Purkinje cell (primary cell): ENCODE measurements at places on chromosomes 3 and 15. TPM values are rescaled to one million over a fixed set of nuclear protein-coding genes. Genes with fewer than 3 reads are reported as not detected.

MRPL46 gene
- polyA plus RNA-seq = 36.4 and 42.7 TPM in 2 replicates

TRIM71 gene
- polyA plus RNA-seq = 0.27 TPM in 1 of 2 replicates, not detected in the other

RAB6B gene
- 4.5 and 25.3 TPM in 2 replicates for polyA plus RNA-seq

RARB gene
- polyA plus RNA-seq = 0.74 and 3.0 TPM in 2 replicates

CD80 gene
- polyA plus RNA-seq = 4.7 TPM in 1 of 2 replicates, not detected in the other

GCHFR gene
- 80.5 and 108 TPM in 2 replicates for polyA plus RNA-seq

LRRC3B gene
- polyA plus RNA-seq = 7.5 and 14.7 TPM in 2 replicates

TMEM43 gene
- polyA plus RNA-seq = 7.8 and 10.9 TPM in 2 replicates

CNTN6 gene
- 39.2 and 47.8 TPM in 2 replicates for polyA plus RNA-seq

SAXO2 gene
- polyA plus RNA-seq = 5.5 and 6.4 TPM in 2 replicates
